Forelimb muscle (tissue), 1 donor: ENCODE measurements at places on chromosomes 7 and 10. TPM values are rescaled to one million over a fixed set of nuclear protein-coding genes. Genes with fewer than 3 reads are reported as not detected.
A peak's percentile ranks its signal among the peaks of the same experiment; 100 is the strongest.

- no peak for DNase-seq
Observed at GRCh38 chr10:43237631-43238446, 29.0 kb downstream of the RASGEF1A start.

DNA sequence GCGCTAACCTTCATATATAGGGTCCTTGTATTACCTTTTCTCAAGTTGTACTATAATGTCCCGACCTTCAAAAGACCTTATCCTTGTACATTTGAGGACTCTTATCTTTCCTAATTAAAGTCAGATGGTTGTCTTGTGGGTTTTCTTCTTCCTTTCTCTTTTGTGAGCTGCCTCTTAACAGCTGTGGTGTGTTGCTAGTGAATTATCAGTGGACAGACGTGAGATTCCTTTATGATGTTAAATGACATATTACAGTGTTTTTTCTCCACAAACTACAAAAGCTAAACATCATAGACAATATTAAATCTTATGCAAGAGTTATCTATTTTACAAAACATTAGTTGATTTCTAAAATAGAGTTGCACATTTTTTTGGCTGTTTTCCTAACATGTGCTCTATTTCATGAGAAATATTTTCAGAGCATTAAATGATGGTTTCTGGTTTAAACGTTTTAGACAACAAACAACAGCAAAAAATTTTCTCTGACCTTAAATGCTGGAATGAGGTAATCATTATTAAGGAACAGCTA, 272.2 kb upstream of the NPVF start:
- DNase-seq = no peak

- DNase-seq = peak; percentile 64
Observed at GRCh38 chr7:28573059-28573553, 160.8 kb downstream of the CREB5 start.

DNA sequence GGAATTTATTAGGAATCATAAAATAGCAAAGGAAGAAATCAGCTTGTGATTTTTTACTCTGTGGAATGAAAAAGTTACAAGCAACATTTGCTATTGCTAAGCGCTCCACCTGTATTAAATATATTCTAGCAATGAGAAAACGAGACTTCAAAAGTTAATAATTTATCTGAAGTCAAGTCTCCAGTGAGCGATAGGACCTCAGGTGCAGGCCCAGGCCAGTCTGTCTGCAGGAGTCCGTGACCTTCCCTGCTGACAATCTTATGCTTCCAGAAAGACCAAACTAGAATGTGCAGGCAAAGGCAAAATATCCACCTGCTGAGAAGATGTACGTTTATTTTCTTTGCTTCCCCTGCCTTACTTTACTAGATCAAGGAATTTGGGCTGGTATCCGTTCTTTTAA, 22.7 kb downstream of the MRC1 start:
- DNase-seq = no peak

DNA sequence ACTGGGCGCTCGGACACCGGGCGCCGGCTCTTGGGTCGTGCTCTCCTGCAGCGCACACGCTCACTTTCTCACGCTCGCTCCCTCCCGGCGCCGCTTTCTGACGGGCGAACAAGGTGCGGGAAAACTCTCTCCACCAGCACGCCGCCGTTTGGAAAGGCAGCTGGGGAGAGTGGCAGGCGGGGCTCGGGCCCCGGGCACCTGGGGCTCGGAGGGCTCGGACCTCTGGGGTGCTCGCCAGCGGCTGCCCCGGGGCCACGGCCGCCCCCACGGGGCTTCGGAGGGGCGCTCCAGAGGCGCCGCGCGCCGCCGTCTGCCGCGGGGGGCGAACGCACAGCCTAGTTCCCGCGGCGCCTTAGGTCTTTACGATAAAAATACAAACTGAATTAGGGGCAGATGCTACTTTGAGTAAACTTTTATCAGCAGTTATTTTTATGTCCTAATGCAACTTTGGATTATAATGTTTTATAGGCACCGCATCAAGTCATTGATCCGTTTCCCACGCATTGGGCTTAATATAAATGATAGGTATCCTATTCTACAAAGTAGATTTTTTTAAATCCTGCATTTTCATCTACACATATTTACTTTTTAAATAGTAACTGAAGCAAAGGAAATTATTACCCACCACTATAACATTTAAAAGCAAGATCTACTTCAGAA, 535 bp upstream of the EPC1 start:
- no peak for DNase-seq

DNA sequence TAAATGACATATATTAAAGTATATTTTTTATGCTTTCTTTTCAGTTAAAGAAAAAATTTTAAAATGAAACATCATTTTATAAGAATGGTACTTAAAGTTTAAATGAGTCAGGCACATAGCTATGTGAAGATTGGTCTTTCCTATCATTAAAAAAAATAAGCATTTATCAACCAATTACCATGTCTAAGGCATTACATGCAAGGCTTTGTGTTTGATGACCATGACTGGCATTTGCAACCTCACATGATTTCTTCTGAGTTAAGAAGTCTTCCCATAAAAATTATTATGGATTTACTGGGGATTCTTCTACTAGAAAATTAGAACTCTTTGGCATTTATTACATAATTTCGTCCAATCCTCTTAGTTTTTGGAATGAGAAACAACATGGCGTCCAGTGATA, 776.1 kb downstream of the MAGI2 start:
- no peak for DNase-seq

DNA sequence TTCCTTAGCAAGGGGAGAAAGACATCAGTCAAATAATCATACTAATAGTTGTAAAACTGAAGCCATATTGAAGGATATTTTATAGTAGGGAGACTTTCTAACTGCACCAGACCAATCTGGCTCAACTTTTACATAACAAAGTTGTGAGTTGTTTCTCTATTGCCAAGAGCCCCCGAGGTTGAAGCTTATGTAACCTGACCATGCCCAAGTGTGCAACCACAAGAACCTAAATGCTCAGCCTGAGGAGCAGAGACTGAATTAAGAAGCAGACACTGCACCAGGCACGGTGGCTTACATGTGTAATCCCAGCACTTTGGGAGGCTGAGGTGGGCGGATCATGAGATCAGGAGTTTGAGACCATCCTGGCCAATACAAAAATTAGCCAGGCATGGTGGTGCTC, 77.3 kb upstream of the ARMC3 start:
- no peak for DNase-seq

- DNase-seq = no peak
Observed at GRCh38 chr7:108448584-108449505, 7.4 kb downstream of the NRCAM start.

DNA sequence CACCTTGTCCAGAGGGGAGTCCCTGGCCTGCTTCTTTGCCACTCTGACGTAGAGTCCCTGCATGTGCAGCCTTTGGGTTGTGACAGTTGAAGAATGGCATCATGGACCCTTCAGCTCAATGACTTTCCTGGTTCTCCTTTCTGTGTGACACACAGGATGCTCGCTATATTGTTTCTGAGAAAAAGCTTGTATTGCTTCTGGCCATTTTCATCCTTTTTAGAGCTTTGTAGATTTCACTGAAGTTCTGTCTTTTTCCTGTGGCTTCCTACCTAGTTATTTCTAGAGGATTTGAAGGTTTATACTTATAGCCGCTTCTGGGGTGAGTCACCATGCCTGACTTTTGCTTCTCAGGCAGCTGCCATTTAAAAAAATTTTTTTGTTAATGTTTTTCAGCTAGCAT, 27.0 kb downstream of the SND1 start:
- DNase-seq = no peak

DNA sequence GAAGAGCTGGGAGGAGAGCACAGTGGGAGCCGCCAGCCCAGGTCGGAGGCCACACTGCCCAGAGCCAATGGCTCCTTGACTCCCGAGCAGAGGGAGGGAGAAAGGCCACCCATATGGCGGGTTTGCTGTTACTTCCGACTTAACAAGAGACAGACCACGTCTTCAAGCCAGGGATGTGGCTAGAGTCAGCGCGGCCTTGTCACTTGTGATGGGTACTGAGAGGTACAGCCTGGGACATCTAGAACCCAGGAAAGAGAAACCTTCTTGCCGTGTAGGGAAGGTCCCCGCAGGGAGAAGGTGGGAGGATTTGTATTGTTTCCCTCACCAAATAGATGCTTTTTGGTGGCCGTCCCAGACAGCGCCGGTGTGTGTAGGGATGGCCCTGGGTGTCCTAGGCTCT, 127.6 kb downstream of the PAXIP1 start:
- DNase-seq = no peak

GRCh38 chr10:36759141-36759805, 366.1 kb upstream of the ANKRD30A start:
- no peak for DNase-seq

GRCh38 chr7:28419716-28420115, 7.4 kb downstream of the CREB5 start:
- no peak for DNase-seq

DNA sequence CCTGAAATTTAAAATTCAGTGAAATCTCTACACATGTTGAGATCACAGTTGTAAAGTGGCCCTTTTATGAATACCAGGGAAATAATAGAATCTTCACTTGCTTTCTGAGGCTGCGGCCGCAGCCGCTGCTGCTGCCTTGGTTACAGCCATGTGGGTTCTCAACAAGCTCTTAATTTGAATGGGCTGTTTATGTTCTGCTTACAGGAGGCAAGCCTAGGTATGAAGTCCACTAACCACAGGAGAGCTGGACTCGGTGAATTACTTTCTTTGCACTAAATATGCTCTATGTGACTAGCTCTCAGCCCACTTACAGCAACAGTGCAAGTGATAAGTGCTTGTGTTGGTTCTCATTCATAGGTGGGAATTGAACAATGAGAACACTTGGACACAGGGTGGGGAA, 410.8 kb downstream of the SFMBT2 start:
- no peak for DNase-seq

DNA sequence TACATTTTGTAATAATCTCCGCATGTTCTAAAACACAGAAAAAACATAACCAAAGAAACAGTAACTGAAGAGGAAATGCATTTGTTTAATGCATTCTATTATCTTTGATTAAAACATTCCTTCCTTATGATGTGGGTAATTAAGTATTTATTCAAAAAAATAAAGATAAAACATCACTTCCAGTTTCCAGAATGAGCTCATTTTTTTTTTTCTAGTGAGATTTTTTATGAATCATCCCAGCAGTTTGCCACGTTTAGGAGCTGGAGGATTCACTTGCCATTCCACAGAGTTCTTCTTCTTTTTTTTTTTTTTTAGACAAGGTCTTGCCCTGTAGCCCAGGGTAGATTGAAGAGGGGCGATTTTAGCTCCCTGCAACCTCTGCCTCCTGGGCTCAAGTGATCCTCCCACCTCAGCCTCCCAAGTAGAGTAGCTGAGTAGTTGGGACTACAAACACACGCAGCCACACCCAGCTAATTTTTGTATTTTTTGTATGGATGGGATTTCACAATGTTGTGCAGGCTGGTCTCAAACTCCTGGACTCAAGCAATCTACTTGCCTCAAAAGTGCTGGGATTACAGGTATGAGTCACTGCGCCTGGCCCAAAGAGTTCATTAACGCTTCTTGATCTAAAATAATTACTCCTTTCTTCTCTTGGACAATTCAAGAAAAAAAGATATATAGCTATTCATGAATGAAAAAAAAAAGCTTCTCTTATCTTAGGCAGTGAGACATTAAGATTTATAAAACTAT, 177.3 kb downstream of the DKK1 start:
- DNase-seq = no peak

DNA sequence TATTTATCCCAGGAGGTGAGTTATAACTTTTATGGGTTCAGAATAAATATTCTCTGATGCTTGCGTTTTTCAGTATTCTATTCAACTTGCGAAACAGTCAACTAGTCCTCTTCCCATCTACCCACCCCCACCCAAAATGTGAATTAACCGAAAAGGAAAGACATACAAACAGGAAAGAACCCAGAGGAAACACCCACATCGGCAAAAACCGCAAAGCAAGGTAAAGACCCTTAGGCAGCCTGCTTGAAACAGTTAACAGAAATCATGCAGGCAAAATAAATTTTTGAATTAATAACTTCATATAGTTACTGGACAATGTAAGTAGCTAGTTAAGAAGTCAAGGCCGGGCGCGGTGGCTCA, 5.4 kb downstream of the ZC3HAV1 start:
- no peak for DNase-seq

- no peak for DNase-seq
Observed at GRCh38 chr7:150375662-150376521, 3.2 kb upstream of the ZNF775 start.

DNA sequence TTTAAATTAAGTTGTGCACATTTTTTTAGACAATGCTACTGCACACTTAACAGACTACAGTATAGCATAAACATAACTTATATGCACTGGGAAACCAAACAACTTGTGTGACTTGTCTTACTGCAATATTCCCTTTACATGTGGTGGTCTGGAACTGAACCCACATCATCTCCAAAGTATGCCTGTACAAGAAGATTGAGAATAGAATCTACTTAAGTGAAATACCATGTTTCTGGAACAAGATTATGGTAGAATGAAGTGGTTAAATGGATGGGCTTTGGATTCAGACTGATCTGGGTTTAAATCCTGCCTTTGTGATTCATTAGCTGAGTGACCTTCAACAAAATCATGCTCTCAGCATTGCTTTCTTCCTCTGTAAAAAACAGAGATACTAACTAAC, 30.7 kb downstream of the CUL2 start:
- DNase-seq = no peak

GRCh38 chr10:70057306-70057705, 4.7 kb downstream of the MACROH2A2 start:
- DNase-seq = no peak

DNA sequence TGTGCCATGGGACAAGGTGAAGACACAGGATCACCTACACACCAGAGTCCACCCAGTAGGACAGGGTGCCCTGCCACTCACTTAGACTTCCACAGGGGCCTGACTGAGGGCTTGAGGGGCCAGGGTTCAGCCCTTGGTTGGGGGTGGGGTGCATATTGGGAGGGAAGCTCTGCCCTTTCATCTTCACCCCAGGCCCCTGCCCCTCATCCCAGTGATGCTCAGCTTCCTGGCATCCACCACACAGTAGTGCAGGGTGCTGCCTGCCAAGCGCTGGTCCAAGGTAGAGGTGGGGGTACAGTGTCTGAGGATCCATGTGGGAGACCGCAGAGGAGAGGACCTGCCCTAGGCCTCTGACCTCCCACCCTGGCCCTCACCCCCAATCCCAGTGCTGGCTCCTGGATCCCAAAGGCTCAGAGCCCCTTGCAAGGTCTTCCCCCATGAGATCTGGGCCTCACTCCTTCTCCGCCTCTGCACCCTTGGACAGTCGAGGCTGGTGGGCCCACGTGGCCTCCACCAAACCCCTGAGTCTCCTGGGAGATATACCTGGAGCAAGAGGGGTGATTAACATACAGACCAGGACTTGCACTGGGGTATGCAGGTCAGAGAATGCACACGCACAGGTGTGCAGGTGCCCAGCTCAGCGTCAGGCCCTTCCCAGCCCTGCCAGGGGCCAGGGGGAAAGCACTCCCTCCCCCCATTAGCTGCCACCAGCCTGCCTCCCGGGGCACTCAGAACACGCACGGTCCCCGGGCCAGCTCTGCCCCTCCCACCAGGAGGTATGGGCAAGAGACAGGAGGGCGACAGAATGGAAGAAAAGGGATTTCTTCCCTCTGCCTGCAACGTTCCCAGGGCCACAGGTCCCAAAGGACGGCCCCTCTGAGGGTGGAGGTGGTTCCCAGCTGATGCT, 8.6 kb upstream of the IRF5 start:
- DNase-seq = no peak

The LIPK gene
- polyA plus RNA-seq = not detected

The ECHDC3 gene
- polyA plus RNA-seq = 7.7 TPM

The FAM131B gene
- polyA plus RNA-seq = 1.5 TPM

The CXCL12 gene
- 206 TPM for polyA plus RNA-seq

The LLCFC1 gene
- polyA plus RNA-seq = 0.25 TPM

The EIF4EBP2 gene
- 62.1 TPM for polyA plus RNA-seq

The SUGCT gene
- 2.2 TPM for polyA plus RNA-seq

The SLF2 gene
- 87.6 TPM for polyA plus RNA-seq

The PSPH gene
- 16.9 TPM for polyA plus RNA-seq

The FAM237B gene
- 0.06 TPM for polyA plus RNA-seq

The BICC1 gene
- 14.5 TPM for polyA plus RNA-seq
